ENCODE measurements at places on chromosomes 16 and 17.
A peak's percentile ranks its signal among the peaks of the same experiment; 100 is the strongest.

GRCh38 chr16:4293822-4294457 is 21.1 kb upstream of the TFAP4 start:
- no peak overlapping the region for H3K27ac ChIP-seq
- DNase-seq, result no peak
- H3K4me3 ChIP-seq, result no peak overlapping the region

DNA sequence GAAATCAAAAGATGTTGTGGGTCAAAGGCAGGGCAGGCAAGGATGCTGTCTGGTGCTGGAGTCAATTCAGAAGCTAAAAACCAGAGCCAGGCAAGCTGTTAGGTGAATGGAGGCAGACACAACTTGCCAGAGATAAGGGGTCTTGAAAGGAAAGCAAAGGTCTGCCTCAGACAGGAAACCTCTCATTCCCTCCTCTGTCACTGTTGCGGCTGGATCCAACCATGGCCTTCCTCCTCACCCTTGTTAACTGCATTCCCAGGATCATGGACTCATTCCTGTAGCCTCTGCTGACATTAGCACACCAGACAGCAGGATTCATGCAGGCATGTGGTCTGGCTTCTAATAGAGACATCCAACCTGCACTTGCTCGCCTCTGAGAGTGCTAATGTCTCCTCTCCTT is 186.7 kb upstream of the HS3ST3A1 start:
- no peak for DNase-seq
- no peaks in the 10 kb centered on the region for H3K36me3 ChIP-seq
- no peak overlapping the region for H3K27ac ChIP-seq
- no peaks in the 10 kb centered on the region for H3K4me1 ChIP-seq

- no peaks in the 10 kb centered on the region for H3K27me3 ChIP-seq
- H3K4me1 ChIP-seq, result no peaks in the 10 kb centered on the region
- H3K36me3 ChIP-seq, result peaks cover 38% of the 10 kb centered on the region
- no peak overlapping the region for H3K4me3 ChIP-seq
- DNase-seq, result no peak
Observed at GRCh38 chr16:57156351-57156703, 29.5 kb downstream of the PSME3IP1 start.

GRCh38 chr16:15948532-15949209 is 745 bp upstream of the ABCC1 start:
- H3K4me1 ChIP-seq, result peaks cover 13% of the 10 kb centered on the region
- DNase-seq, result no peak
- peak overlapping the region; percentile 74 for H3K27ac ChIP-seq
- peak overlapping the region; percentile 71 for H3K4me3 ChIP-seq
- H3K36me3 ChIP-seq, result no peaks in the 10 kb centered on the region
- no peaks in the 10 kb centered on the region for H3K27me3 ChIP-seq

DNA sequence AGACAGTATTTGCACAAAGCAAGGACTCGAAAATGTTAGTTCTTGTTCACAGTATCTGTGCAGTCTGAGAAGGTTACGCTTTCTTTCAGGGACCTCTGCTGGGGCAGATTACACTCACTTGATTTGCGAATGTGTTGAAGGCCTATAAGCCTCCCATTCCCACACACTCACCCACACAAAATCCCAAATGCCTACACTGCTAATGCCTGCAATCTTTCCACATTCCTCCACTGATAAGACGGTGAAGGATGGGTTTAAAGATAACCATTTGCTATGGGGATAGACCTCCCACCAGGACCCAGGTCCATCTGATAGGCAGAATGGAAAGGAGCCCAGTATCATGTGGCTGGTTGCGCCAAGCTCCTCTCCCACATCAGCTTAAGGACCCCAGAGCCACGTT is 394.9 kb upstream of the SALL1 start:
- no peaks in the 10 kb centered on the region for H3K4me1 ChIP-seq
- no peaks in the 10 kb centered on the region for H3K36me3 ChIP-seq
- H3K4me3 ChIP-seq, result no peak overlapping the region

GRCh38 chr16:2985462-2985861 is 5.2 kb upstream of the PKMYT1 start:
- no peaks in the 10 kb centered on the region for H3K36me3 ChIP-seq
- no peak overlapping the region for H3K4me3 ChIP-seq
- peaks cover 5% of the 10 kb centered on the region for H3K4me1 ChIP-seq
- DNase-seq, result no peak

GRCh38 chr17:31830971-31831858 is 27.8 kb downstream of the COPRS start:
- H3K4me3 ChIP-seq, result no peak overlapping the region
- DNase-seq, result no peak
- no peaks in the 10 kb centered on the region for H3K36me3 ChIP-seq

GRCh38 chr16:6969594-6969993 is 363.1 kb upstream of the RBFOX1 start:
- no peaks in the 10 kb centered on the region for H3K36me3 ChIP-seq
- no peaks in the 10 kb centered on the region for H3K27me3 ChIP-seq
- H3K27ac ChIP-seq, result no peak overlapping the region
- no peak overlapping the region for H3K4me3 ChIP-seq

GRCh38 chr16:83733301-83733700 is 74.5 kb upstream of the HSBP1 start:
- no peak overlapping the region for H3K27ac ChIP-seq
- no peak for DNase-seq
- H3K27me3 ChIP-seq, result no peaks in the 10 kb centered on the region

- no peaks in the 10 kb centered on the region for H3K4me1 ChIP-seq
- no peak overlapping the region for H3K4me3 ChIP-seq
- H3K36me3 ChIP-seq, result no peaks in the 10 kb centered on the region
- H3K27ac ChIP-seq, result no peak overlapping the region
Observed at GRCh38 chr16:17926866-17927399, 409.6 kb downstream of the NPIPA8 start.

DNA sequence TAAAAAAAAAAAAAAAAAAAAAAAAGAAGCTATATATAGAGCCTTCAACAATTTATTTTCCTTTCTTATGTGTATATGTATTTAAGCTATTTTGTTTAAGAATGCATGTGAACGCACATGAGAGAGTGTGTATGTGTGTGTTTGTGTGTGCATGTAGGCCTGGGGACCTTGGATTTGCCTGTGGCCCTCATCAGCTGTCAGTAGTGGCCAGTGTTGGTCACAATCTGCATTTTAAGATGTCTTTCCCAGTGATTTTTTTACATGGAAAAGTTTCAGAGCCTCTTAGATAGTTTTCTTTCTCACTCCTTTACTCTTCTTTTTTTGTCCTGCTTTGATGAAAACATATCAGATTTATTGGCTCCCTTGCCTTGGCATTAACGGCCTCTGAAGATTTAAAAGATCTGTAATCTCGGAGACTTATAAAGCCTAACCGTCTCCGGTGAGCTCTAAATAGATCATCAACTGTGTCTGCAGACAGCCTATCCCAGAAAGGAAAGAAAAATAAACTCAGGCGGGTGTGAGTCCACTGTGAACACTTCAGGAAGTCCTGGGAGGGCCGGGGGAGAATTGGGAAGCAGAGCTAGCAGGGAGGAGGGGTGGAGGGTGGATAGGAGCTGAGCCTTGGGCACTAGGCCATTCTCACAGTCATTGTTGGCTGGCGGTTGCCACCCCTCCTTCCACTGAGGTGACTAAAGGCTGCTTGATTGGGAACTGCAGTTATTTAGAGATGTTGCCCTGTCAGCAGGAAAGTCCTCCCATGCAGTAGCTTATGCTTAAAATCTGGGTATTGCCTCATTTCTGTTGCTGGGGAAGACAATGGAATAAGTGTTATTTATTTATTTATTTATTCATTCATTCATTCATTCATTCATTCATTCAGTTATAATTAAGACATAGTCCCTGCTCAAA is 86.8 kb downstream of the WWP2 start:
- H3K4me1 ChIP-seq, result no peaks in the 10 kb centered on the region
- H3K36me3 ChIP-seq, result peaks cover 5% of the 10 kb centered on the region
- no peak overlapping the region for H3K27ac ChIP-seq
- no peaks in the 10 kb centered on the region for H3K27me3 ChIP-seq
- DNase-seq, result no peak
- H3K4me3 ChIP-seq, result no peak overlapping the region

DNA sequence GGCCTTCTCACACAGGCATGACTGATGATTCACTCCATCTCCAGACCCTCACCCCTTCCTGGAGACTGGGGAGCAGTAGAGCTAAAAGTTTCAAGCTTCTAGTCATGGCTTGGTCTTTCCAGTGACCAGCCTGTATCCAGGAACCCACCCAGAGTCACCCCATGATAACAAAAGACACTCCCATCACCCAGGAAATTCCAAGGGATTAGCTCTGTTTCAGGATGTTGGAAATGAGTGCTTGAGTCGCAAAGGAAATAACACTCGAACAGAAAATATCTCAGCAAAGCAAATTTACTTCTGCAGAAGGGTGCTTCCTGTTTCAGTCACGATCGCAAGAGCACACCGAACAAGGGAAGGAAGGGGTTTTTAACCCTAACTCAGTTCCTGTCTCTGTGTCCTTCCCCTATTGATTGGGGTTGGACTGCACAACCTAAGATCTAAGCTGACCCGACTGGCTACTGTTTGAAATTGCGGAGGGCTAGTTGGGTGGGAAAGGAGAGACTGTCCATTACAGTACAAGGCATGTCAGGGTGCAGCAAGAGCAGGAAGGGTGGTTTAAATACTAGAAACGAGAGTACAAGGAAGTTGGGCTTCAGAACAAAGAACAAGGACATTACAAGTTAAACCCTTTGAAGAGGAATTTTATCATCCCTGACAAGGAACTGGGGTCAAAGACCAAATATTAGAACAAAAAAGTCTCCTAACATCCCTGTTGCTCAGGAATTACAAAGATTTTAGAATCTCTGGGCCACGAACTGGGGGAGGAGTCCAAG is 224.4 kb upstream of the CACNG5 start:
- no peak overlapping the region for H3K27ac ChIP-seq
- H3K36me3 ChIP-seq, result no peaks in the 10 kb centered on the region
- no peaks in the 10 kb centered on the region for H3K4me1 ChIP-seq
- no peak overlapping the region for H3K4me3 ChIP-seq

DNA sequence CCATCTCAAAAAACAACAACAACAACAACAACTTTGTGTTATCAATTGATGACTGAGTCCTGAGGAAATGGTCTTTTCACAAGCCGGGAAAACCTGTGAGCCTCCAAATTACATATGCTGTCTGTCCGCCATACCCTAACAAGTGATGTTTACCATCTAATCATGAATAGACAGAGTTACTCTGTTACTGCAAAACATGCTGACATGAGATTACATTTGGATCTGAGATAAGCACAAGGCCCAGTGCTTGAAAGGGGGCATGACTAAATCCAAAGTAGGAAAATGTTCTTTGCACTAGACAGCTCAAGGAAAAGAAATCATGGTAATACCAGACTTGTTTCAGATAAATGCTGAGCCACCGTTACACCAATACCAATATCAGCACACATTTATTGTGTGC is 8.6 kb upstream of the ATXN1L start:
- no peaks in the 10 kb centered on the region for H3K36me3 ChIP-seq
- no peak overlapping the region for H3K27ac ChIP-seq
- no peaks in the 10 kb centered on the region for H3K4me1 ChIP-seq
- H3K27me3 ChIP-seq, result no peaks in the 10 kb centered on the region
- DNase-seq, result no peak

DNA sequence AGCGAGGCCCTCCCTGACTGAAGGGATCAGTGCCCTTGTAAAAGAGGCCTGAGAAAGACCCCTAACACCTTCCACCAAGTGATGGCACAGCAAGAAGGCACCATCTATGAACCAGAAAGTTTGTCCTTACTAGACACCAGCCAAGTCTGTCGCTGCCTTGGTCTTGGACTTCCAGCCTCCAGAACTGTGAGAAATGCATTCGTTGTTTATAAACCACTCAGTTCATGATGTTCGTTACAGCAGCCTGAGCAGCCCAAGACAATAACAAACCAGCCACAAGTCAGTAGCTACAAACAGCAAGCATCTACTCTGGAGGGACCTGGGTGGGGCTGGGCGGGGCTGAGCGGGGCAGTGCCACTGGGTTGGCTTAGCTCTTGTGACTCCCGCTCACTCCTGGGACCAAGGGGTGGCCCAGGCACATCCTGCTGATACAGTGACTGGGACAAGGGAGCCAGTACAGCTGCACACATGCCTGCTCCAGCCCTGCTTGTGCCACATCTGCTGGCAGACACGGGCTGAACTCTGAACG is 234.9 kb downstream of the IRF8 start:
- H3K27ac ChIP-seq, result no peak overlapping the region
- H3K27me3 ChIP-seq, result no peaks in the 10 kb centered on the region
- H3K36me3 ChIP-seq, result no peaks in the 10 kb centered on the region
- H3K4me1 ChIP-seq, result no peaks in the 10 kb centered on the region
- H3K4me3 ChIP-seq, result no peak overlapping the region

DNA sequence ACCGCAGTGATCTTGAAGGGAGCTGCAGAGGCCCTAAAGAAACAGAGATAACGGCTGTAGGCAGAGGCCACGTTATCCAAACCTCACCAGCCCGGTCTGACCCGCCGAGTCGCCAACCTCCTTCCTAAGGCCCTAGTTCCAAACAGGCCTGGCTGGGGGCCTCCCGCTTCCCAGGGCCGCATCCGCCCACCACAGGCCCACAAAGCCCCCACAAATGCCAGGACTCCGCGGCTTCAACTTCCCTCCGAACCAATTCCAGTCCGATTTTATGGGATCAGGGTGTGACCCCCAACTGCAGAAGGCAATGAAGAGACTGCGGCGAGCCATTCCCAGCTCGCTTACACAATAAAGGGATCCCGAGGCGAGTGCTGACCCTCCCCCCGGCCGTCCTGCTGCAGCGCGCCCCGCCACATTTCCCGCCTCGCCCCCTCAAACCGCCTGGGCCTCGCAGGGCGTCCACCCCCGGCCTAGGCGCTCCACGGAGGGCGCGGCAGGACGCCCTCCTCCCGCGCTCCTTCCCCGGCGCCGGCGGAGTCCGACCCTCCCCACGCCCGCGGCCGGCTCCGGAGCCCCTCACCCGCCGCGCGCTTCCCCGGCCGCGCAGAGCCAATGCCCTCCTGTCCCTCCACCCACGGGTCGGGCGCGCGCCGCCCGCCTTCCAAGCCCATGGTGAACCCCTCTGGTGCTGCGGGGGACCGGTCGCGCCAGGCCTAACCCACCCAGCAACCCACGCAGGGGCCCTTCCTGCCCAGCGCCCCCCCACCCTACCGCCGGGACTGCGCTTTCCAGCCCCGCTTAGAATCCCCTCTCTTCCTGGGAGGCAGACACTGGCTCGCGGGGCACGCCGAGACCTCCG is 926 bp downstream of the MYH10 start:
- no peak for DNase-seq
- H3K36me3 ChIP-seq, result no peaks in the 10 kb centered on the region
- H3K27me3 ChIP-seq, result peaks cover 6% of the 10 kb centered on the region
- H3K4me3 ChIP-seq, result peak overlapping the region; percentile 78

GRCh38 chr17:77324227-77324626 is 183.5 kb downstream of the SEC14L1 start:
- H3K27ac ChIP-seq, result no peak overlapping the region
- peaks cover 47% of the 10 kb centered on the region for H3K4me1 ChIP-seq
- no peak for DNase-seq
- H3K4me3 ChIP-seq, result no peak overlapping the region

DNA sequence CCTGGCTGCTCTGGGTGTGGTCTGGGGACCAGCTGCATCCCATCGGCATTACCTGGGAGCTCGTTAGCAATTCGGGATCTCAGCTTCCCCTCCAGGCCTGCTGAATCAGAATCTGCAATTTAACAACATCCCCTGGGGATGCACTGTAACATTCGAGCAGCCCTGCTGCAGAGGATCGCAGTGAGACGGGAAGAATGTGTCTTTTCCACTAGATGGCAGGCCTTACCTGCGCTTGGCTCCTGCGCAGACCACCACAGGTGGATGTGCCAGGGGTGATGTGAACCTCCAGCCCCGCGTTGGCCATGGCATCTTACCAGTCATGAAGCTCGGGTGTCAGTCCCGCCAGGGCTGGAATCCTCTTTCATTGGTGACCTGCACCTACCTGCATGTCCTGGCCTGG is 209.9 kb downstream of the PRKCB start:
- H3K27me3 ChIP-seq, result no peaks in the 10 kb centered on the region
- H3K27ac ChIP-seq, result no peak overlapping the region
- no peaks in the 10 kb centered on the region for H3K4me1 ChIP-seq
- H3K36me3 ChIP-seq, result peaks cover 6% of the 10 kb centered on the region

GRCh38 chr16:87486713-87487247 is 6.0 kb downstream of the ZCCHC14 start:
- H3K4me1 ChIP-seq, result peaks cover 16% of the 10 kb centered on the region
- H3K27me3 ChIP-seq, result no peaks in the 10 kb centered on the region
- H3K36me3 ChIP-seq, result no peaks in the 10 kb centered on the region
- no peak overlapping the region for H3K4me3 ChIP-seq

All from effector memory CD4-positive, alpha-beta T cell (primary cell).